ENCODE measurements at places on chromosomes 6 and 20. TPM values are rescaled to one million over a fixed set of nuclear protein-coding genes. Genes with fewer than 3 reads are reported as not detected.
A peak's percentile ranks its signal among the peaks of the same experiment; 100 is the strongest.

- peak overlapping the region; percentile 20 for H3K27ac ChIP-seq
- H3K36me3 ChIP-seq: no peaks in the 10 kb centered on the region
- DNase-seq: peak; percentile 74
- peaks cover 2% of the 10 kb centered on the region for H3K27me3 ChIP-seq
- peaks cover 10% of the 10 kb centered on the region for H3K4me1 ChIP-seq
- no peak overlapping the region for H3K4me3 ChIP-seq
Observed at GRCh38 chr6:154615483-154616025, 105.1 kb upstream of the CNKSR3 start.

DNA sequence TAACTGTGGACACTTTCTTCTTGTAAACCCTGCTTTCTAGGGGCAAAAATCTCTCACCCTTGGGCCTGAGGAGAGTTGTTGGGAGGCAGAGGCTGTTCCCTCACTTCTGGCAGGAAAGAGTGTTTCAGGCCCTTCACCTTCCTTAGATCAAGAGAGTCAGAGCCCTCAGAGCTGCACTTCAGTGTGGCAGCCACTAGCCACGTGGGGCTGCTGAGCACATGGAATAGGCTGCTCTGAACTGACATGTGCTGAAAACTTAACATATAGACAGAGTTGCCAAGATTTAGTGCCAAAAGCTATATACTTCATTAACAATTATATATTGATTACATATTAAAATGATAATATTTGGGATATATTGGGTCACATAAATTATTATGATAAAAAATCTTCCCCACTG, 4.4 kb upstream of the LMBRD1 start:
- no peak overlapping the region for H3K27ac ChIP-seq
- H3K27me3 ChIP-seq: no peaks in the 10 kb centered on the region
- H3K36me3 ChIP-seq: no peaks in the 10 kb centered on the region
- no peak for DNase-seq

DNA sequence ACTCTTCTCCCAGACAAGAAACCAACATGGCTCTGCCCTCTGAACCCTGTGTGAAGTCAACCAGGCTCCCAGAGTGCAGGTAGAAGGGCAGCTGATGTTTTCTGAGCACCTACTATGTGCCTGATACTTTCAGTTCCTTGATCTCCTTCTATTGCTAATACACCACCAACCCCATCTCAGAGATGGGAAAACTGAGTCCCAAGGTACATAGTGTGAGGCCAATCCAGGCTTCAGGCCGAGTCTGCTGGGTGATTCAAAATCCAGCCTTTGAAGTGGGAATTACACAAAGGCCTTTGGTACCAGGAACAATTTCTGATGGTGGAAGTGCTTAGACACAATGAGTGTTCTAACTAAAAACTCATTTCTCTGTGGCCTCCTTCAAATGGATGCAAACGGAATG, 96.3 kb downstream of the NFATC2 start:
- H3K36me3 ChIP-seq: no peaks in the 10 kb centered on the region
- H3K27ac ChIP-seq: peak overlapping the region; percentile 74
- peaks cover 65% of the 10 kb centered on the region for H3K4me1 ChIP-seq
- no peak overlapping the region for H3K4me3 ChIP-seq
- DNase-seq: no peak

DNA sequence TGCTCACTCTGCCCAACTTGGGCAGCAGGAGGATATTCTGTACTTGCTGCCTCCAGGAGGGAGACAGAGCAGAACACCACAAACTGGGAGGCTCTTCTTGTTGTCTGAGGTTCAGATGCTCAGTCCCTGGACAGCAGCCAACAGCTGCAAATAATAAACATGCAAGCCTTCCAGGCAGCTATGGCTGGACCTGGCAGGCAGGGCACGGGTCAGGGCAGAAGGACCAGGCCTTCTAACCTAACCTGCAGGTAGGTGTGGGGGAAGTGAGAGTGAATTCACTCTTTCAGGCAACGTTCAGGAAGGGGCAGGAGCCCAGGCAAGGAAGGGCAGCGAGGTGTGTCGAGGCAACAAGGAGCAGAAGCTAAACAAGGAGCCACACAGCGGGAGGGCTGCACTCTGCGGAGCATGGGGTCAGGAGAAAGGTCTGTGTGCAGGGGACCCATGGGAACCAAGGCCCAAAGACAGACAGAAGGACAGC, 31.5 kb downstream of the NINL start:
- H3K27ac ChIP-seq: no peak overlapping the region
- no peak overlapping the region for H3K4me3 ChIP-seq
- peak; percentile 81 for DNase-seq
- peaks cover 2% of the 10 kb centered on the region for H3K36me3 ChIP-seq

- H3K36me3 ChIP-seq: no peaks in the 10 kb centered on the region
- H3K27ac ChIP-seq: no peak overlapping the region
- peak; percentile 15 for DNase-seq
Observed at GRCh38 chr6:72911463-72912155, 289.7 kb downstream of the KCNQ5 start.

DNA sequence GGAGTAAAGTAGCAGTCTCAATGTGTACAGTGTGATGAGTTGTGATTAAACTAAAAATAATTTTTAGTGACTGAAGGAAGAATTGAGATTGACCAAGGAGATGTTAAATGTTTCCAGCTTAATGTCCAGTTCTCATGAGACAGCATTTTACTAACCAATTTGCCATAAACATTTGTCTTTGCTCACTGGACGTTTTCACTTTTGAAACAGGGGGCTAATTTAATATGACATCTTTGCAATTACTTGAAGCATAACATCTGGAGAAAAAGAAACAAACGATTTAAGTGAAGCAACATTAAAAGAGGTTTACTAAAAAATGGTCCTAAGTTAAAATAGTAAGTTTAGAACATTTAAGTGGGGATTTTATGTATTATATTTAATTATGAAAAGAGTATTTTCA, 443.8 kb downstream of the BCKDHB start:
- H3K27me3 ChIP-seq: no peaks in the 10 kb centered on the region
- no peak overlapping the region for H3K27ac ChIP-seq
- peak; percentile 47 for DNase-seq
- no peak overlapping the region for H3K4me3 ChIP-seq
- H3K4me1 ChIP-seq: no peaks in the 10 kb centered on the region

DNA sequence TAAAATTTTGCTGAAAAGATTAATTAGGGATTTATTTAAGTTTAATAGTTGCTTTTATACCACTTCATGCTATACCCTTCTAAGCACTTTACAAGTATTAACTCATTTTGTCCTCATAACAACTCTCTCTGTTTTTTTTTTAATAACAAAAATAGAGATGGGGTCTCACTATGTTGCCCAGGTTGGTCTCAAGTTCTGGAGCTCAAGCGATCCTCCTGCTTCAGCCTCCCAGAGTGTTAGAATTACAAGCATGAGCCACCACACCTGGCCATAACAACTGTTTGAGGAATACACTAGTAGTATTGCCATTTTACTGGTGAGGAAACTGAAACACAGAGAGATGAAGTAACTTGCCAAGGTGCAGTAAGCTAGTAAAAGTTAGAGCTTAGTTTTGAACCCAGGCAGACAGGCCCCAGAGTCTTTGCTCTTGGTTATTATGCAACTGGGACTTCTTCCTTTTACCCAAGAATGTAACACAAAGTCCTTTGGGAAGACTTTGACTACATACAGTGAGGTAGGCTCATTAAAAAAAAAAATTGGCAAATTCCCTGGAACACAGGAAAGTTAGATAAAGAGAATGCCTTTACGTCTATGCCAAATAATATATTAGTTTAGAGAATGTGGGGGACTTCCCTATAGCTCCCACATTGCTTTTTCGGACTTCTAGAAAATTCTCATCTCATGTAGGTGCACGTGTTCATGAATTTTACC, 11.4 kb downstream of the ANKS1A start:
- no peaks in the 10 kb centered on the region for H3K4me1 ChIP-seq
- DNase-seq: no peak
- no peak overlapping the region for H3K27ac ChIP-seq
- H3K4me3 ChIP-seq: no peak overlapping the region
- no peaks in the 10 kb centered on the region for H3K27me3 ChIP-seq
- no peaks in the 10 kb centered on the region for H3K36me3 ChIP-seq

DNA sequence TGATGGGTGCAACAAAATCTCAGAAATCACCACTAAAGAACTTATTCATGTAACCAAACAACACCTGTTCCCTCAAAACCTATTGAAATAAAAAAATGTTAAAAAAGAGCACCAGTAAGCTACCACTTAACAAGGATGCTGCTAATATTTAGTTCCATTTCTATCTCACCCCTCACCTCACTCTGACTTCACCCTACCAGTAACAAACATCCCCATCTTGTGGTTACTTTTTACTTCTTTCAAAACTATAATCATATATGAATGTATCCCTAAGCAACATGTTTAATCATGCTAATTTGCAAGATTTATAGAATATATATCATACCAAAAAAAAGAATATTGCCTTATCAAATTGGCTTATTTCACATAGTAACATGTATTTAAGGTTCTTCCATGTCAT, 27.4 kb upstream of the SLC24A3 start:
- H3K36me3 ChIP-seq: no peaks in the 10 kb centered on the region
- no peak overlapping the region for H3K27ac ChIP-seq
- no peaks in the 10 kb centered on the region for H3K4me1 ChIP-seq
- H3K27me3 ChIP-seq: no peaks in the 10 kb centered on the region

GRCh38 chr6:96104910-96105309, 89.1 kb downstream of the FUT9 start:
- no peaks in the 10 kb centered on the region for H3K36me3 ChIP-seq
- no peaks in the 10 kb centered on the region for H3K4me1 ChIP-seq
- no peak for DNase-seq
- no peak overlapping the region for H3K27ac ChIP-seq

DNA sequence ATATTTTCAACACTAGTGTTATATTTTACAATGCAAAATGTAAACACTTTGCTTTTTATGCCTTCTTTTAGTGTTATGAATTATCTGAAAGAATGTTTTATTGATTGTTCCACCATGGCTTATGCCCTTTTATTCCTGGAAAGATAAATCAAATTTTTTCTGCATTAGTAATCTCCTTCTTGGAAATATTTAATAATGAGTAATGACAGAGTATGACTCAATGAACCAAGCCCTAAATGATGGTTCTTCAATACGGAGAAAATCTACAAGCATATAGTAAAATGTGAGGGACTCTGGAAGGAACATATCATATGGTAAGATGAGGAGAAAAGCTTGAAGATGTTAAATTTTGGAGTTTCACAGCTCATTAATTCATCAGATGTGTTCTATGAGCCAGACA, 929.6 kb downstream of the C6orf118 start:
- no peak for DNase-seq
- H3K36me3 ChIP-seq: no peaks in the 10 kb centered on the region
- no peaks in the 10 kb centered on the region for H3K4me1 ChIP-seq
- no peak overlapping the region for H3K4me3 ChIP-seq

DNA sequence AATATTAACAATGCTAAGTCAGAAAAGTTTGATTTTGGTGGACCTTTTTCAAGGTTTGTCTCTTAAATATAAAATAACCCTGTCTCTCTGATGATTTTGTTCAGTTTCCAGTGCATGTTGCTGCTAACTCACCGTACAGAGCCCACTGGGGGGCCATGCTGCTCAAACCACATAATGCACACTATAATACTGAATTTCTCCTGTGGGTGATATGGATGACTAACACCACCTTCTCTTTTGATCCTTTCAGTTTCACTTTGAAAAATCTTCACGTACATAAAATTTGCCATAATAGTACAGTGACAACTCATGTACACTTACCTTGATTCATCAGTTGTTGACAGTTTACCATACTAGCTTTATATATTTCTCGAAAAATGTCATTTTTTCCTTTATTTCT, 506.6 kb upstream of the MAN1A1 start:
- no peaks in the 10 kb centered on the region for H3K4me1 ChIP-seq
- no peak overlapping the region for H3K4me3 ChIP-seq
- no peak for DNase-seq
- no peak overlapping the region for H3K27ac ChIP-seq

- H3K27me3 ChIP-seq: peaks cover 2% of the 10 kb centered on the region
- no peak overlapping the region for H3K27ac ChIP-seq
- H3K4me1 ChIP-seq: no peaks in the 10 kb centered on the region
- no peak overlapping the region for H3K4me3 ChIP-seq
- no peaks in the 10 kb centered on the region for H3K36me3 ChIP-seq
Observed at GRCh38 chr6:155409391-155409790, 46.2 kb downstream of the NOX3 start.

- peak overlapping the region; percentile 26 for H3K4me3 ChIP-seq
- peaks cover 21% of the 10 kb centered on the region for H3K4me1 ChIP-seq
- H3K27ac ChIP-seq: peak overlapping the region; percentile 45
- no peaks in the 10 kb centered on the region for H3K36me3 ChIP-seq
Observed at GRCh38 chr6:156719395-156719719, 57.8 kb upstream of the ARID1B start.

DNA sequence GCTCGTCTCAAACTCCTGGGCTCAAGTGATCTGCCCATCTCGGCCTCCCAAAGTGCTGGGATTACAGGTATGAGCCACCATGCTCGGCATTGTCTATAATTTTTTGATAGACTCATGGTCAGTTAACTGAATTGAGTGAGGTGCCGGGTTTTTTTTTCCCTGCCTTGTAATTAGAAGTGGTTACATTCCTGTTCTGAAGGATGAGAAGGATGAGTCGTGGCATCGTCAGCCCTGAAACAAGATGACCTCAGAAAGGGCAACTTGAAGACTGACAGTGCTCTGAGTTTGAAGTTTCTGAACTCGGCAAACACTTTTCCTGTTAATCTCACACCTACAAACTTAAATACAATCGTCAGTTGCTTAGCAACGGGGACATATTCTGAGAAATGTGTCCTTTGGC, 158.7 kb upstream of the PDE10A start:
- DNase-seq: no peak
- H3K4me3 ChIP-seq: no peak overlapping the region
- no peaks in the 10 kb centered on the region for H3K4me1 ChIP-seq

DNA sequence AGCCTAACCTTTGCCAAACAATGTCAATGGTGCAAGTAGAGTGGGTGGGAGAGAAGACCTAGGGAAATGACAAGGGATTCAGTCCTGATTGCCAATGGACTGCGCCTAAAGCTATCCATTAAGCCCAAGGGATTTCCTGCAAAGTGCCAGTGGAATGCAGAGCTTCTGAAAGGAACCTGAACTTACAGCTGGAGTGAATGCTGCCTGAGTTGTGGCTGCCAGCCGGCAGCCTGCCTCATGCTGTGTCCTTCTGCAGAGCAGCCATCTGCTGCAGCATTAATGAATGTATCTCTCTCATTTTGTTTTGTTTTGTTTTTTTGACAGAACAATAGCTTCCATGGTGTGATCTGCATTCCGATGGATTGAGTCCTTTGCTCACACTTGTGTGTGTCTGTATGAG, 44.7 kb downstream of the SLC35F1 start:
- no peak overlapping the region for H3K4me3 ChIP-seq
- DNase-seq: no peak
- no peaks in the 10 kb centered on the region for H3K36me3 ChIP-seq
- no peaks in the 10 kb centered on the region for H3K27me3 ChIP-seq
- no peaks in the 10 kb centered on the region for H3K4me1 ChIP-seq
- H3K27ac ChIP-seq: no peak overlapping the region

GRCh38 chr6:39251406-39251805, 22.1 kb upstream of the KCNK5 start:
- no peak for DNase-seq
- H3K36me3 ChIP-seq: no peaks in the 10 kb centered on the region
- H3K4me3 ChIP-seq: no peak overlapping the region
- H3K27ac ChIP-seq: no peak overlapping the region
- peaks cover 4% of the 10 kb centered on the region for H3K27me3 ChIP-seq

SASH1 gene
- 42.2 TPM for total RNA-seq

MYH7B gene
- total RNA-seq: 21.7 TPM

CALHM4 gene
- not detected for total RNA-seq

POM121L2 gene
- not detected for total RNA-seq

CDSN gene
- not detected for total RNA-seq

PPP1R16B gene
- 5.5 TPM for total RNA-seq

TUBB2B gene
- 63.7 TPM for total RNA-seq

PTCRA gene
- not detected for total RNA-seq

Data from muscle of leg (tissue), 16 donors.